IMR-90 (cell line): ENCODE measurements at places on chromosomes 1 and 21.
A peak's percentile ranks its signal among the peaks of the same experiment; 100 is the strongest.

- DNase-seq: no peak
These were observed 22.0 kb upstream of the ZBTB18 start for GRCh38 chr1:244029124-244029523.

- DNase-seq: no peak
These were observed 416.7 kb downstream of the LRRIQ3 start for GRCh38 chr1:73781251-73781650.

DNA sequence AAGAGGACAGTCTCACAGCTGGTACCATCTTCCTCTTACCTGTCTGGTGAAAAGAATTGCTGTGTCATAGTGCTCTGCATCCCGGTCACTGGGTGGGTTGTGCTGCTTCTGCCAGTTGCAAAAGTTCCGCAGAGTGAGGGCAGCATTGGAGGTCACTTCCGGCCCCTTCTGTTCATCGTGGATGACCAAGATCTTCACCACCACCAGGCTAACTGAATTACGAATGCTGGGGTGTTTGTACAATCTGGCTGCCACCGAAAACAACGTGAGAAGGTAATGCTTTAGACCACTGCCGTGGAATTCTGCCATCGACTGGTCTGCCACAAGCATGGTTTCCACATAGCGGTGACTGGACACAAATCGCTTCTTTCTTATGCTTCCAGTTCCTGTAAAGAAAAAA, 2.9 kb downstream of the ADAMTS1 start:
- DNase-seq: peak; percentile 64

GRCh38 chr1:168842916-168843315, 113.9 kb upstream of the DPT start:
- DNase-seq: no peak

DNA sequence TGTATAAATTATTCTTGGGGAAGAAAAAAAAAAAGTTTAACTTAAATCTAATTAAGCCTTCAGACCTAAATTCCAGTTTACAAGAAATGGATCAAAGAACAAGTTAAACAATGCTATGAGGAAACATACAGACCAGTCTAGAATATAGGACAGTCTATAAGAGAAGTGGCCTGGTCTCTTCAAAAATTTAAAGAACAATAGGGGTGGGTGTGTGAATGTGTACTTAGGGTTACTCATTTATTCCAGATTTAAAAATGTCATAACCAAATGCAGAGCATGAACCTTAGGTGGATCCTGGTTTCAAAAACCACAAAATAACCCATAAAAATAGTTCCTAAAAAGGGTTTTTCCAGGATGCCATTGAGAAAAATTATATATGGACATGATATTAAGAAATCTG, 21.8 kb upstream of the SYNJ1 start:
- no peak for DNase-seq

GRCh38 chr21:40923407-40923806, 76.4 kb upstream of the DSCAM start:
- no peak for DNase-seq

DNA sequence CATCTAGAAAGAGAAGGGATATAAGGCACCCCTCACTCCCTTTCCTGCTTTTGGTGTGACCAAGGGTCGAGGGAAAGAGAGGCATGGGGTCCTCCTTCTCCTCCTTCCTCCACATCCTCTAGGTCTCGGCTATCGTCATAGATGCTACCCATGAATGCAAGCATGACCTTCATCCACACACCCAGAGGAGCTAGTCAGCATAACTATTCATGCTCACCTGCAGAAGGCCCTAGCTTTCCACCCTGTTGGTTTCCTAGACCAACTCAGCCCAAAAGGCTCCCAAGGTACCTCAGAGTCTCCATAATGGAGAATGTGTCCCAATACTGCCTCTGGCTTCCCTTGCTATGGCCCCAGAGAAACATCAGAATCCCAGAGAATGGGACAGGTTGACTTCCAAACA, 33.2 kb downstream of the MSTO1 start:
- no peak for DNase-seq

- no peak for DNase-seq
These were observed 179.0 kb downstream of the PTPRU start for GRCh38 chr1:29415156-29415830.

DNA sequence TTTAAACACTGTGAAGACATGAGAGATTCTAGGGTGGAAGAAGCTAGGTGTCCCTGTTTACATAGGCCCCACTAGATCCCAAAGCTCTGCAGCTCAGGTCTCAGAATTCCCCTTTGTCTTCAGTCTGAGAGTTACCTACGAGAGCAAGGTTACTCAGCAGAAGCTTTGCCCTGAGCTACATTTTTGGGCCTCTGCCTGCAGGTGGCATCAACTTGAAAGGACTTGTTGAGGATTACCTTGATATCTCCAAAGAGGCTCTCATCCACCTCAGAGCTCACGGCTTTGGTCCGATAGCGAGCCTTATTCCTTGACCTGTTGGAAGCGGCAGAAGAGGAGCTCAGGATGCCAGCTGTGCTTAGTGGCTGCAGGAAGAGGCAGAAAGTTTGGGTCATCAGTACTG, 7.0 kb downstream of the CFAP45 start:
- DNase-seq: no peak

DNA sequence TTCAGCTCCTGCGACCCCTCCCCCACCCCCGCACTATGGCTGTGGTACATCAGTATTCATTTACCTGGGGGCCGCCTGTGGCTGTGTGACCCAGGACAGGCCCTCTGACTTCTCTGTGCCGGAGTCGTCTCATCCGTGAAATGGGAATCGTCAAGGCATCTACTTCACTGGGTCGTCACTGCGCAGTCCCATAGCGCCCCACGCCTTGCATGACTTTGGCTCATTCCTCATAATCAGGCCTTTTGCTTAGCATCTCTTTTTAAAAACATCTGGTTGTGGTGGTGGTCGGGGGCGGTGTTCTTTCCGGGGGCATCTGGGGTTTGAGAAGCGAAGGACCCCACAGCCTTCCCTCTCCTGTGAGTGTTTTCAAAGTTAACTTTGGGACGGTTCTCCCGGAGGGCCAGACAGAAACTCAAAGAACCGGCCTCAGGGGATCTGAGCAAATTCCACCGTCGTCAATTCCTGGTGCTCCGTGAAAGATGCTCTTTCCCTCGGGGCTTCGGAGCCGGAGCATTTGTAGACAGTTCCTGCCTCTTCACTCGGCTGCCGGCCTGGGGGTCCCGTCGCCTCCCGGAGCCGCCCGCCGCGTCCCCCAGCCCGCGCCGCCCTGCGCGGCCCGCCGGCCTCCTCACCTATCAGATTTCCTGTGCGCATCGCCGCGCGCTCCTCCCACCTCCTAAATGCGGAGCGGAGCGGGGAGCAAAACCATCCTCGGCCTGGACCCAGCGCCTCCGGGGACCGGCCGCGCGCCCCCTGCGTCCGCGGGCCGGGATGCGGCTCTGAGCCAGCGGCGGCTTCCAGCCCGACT, at the start of gene B3GALT5:
Gene B3GALT5, plus strand, starts transcription at position 708 of the 808 bp plus-strand sequence. CDS start 47,620 bp downstream, outside the sequence.
- DNase-seq: no peak

- DNase-seq: no peak
These were observed 90.0 kb upstream of the CAMK1G start for GRCh38 chr1:209493559-209493958.
